ENCODE measurements at places on chromosomes 6 and 20.

GRCh38 chr6:53659458-53659857 lies 6.1 kb downstream of the KLHL31 start:
- DNase-seq: no peak

GRCh38 chr6:135243871-135244796 lies 63.0 kb downstream of the MYB start:
- DNase-seq: no peak

DNA sequence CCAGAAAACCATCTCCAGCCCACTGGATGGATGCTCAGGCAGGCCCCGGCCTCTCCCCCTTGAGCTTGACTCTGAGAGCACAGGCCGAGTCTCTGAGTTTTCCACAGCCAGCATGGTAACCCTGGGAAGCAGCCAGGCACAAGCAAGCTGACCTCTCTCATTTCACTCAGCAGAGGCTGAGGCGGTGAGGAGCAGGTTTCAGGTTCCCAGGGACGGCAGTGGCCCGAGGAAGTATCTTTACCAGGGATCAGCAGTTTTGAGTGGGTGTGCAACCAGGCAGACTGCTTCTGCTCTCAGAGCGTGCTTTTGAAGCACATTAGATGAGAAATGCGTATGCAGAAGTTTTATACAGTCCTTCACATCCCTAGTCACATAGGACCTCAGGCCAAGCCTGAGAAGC lies 12.6 kb downstream of the HCK start:
- DNase-seq: no peak

- DNase-seq: no peak
Measured at GRCh38 chr20:25009218-25010145, 16.9 kb upstream of the APMAP start.

- no peak for DNase-seq
Measured at GRCh38 chr6:108002365-108003221, 44.6 kb upstream of the SEC63 start.

- no peak for DNase-seq
Measured at GRCh38 chr6:156925026-156925425, 147.8 kb downstream of the ARID1B start.

DNA sequence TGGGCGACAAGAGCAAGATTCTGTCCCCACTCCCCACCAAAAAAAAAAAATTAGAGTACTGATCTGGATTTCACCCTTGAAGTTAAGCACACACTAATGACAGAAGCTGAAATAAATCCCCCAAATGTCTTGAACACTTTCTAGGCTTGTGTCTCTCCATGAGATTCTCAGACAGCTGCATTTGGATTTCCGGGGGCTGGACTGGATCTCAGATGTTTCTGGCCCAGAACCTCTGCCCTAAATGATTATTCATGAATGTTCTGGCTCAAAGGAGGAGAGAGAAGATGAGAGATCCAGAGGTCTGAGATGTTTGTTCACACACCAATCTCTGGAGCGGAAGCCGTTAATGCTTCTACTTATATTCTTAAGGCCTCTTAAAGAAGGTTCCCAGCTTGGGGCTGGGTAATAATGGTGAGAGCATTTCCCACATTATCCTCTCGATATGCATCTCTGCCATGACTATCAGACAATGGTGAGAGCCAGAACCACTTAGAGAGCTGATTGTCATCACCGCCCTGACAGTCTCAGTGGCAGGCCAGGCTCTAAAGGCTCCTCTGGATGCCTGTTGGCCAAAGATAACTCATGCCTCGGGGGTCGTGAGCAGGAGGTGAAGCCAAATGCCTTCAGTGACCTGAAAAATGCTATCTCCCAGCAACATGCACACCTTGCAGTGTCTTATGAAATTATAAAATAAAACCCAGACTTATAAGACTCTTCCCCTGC lies 127.9 kb upstream of the AGPAT4 start:
- DNase-seq: no peak

DNA sequence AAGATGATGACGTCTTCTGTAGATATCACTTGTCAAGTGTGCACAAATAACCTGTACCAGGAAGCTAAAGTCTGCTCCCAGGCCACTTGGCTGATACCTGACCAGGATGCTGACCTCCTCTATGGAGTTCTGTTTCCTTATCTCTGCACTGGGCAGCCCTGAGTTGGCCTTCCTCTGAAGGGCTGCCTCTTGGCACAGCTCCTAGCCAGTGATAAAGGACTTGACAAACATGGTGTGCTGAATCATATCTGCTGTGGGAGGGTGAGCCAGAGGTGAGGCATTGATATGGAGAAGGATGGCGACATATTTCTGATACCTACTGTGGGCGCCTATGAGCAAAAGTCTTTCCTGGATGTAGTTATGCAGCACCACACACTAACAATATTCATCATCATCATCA lies 32.8 kb upstream of the FOXA2 start:
- DNase-seq: no peak

- no peak for DNase-seq
Measured at GRCh38 chr20:57735831-57736737, 26.3 kb upstream of the PMEPA1 start.

DNA sequence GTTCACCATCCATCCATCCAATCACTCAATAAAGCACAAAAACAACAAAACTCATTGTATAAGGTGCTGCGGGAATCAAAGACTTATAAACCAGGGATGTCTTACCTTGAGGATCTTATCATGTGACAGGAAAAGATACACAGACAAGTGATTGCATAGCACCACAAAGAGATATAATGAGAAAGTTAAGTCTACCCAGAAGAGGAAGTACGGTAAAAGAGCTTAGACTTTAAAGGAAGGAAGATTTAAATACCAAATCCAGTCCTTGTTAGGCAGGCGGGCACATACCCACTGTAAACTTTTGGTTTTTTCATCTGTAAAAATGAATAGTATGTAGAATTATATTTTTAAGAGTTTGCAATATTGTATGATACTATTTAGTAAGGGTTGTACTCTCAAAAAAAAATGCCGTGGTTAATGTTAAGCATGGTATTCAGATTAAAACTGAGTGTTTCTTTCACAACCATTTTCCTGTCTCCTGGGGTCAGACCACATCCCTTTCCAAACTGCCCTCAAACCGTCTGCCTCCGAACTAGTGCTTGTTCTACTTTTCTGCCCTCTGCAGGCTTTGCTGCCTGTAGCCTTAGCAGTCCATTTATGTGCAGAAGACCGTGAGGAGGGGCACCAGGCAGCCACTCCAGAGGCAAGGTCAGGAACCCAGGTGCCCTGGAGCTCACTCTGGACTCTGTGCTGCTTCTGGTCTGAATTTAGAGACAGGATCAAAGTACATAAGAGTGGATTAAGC lies 179.5 kb upstream of the SYNDIG1 start:
- no peak for DNase-seq

GRCh38 chr20:47929368-47930115 lies 144.3 kb upstream of the SULF2 start:
- peak; percentile 48 for DNase-seq

DNA sequence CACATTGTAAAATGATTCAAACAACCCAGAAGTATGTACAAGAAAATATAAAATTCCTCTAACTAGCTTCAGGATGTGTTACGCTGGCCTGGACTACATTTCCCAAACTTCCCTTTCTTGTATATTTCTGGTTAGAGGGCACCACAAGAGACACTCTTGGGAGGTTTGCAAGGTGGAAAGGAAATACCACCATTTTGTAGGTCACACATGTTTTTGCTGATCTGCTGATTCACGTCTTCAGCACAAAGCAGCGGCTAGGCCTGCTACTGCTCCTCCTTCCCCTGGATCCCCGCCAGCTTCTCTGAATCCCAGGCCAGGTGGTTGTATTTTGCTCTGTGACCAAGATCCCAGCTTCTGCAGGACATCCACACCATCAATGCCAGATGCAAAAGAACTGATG lies 104.2 kb downstream of the AGPAT4 start:
- peak; percentile 72 for DNase-seq

DNA sequence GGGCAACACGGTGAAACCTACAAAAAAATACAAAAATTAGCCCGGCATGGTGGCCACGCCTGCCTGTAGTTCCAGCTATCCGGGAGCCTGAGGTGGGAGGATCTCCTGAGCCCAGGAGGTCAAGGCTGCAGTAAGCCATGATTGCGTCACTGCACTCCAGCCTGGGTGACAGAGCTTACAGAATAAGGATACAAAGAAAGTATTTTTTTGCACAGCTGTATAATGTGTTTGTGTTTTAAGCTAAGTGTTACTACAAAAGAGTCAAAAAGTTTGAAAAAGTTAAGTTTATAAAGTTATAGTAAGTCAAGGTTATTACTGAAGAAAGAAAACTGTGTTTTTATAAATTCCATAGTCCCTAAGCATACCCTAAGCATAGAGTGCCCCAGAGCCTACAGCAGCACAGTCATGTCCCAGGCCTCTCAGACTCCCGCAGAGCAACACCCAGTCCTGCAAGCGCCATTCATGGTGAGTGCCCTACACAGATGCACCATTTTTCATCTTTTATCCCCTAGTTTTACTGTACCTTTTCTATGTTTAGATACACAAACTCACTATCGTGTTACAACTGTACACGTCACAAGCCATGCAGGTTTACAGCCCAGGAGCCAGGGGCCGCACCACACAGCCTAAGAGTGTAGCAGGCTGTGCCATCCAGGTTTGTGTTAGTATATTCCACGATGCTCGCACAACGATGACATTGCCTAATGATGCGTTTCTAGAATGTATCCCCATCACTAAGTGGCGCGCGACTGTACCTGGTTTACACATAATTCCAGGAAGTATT lies 22.4 kb downstream of the TAF4 start:
- DNase-seq: no peak

DNA sequence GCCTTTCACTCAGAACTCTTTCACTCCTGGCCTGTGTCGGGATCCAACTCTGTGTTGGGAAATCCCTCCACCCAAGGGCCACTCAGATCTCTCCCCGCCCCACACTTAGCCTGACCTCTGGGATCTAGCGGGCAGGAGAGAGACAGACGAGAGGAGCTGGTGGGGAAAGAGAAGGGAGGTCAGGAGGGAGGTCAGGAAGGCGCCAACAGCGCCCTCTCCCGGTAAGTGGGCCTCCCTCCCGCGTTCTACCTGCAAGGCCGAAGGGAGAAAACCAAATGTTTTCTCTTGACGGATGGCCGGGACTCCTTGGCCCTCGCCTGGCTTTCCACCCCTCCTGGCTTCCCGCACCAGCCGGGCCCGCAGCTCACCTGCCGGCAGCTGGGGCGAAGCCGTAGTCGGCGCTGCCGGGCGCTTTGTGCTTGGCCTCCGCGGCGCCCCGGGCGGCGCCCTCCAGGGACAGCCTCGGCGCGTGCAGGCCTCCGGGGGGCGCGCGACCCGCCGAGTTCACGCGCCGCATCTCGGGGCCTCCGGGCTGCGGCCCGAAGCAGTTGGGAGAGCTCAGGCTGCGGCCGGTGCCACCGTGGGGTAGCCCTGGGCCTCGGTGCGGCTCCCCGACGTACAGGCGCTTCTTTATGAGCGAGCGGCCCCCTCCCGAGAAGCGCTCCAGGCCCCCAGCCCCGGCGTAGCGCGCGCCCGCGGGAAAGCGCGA lies 38.2 kb downstream of the C6orf132 start:
- peak; percentile 58 for DNase-seq

DNA sequence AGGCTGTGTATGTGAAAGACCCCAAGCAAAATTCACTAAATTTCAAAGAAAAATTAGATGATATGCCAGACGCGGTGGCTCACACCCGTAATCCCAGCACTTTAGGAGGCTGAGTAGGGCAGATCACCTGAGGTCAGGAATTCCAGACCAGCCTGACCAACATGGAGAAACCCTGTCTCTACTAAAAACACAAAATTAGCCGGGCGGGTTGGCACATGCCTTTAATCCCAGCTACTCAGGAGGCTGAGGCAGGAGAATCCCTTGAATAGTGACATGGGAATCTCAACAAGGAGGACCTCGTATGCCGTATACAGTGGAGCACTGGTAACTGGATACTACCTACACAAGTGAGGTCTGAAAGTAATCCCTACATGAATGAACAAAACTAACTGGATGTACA lies 92.7 kb upstream of the JARID2 start:
- DNase-seq: no peak
